ENCODE measurements at places on chromosomes 2 and 18.

- no peak for DNase-seq
Observed at GRCh38 chr2:112793449-112793978, 9.2 kb upstream of the IL1A start.

DNA sequence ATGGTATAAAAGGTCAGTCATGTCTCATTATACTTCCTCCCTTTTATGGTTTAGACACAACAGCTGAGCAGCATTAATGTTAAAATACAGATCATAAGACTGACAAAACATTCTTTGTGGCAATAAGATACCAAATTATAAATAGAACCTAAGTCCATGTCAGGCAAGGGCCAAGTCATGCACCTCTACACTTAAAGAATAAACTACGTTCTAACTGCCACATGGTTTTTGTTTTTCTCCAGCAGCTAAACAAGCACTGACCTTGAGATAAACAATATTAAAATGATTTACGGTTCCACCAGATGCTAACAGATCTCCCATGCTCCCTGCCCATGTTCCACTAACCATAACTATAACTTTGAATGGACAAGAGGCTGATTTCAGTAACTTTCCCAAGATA is 368.6 kb upstream of the TFPI start:
- DNase-seq = no peak

DNA sequence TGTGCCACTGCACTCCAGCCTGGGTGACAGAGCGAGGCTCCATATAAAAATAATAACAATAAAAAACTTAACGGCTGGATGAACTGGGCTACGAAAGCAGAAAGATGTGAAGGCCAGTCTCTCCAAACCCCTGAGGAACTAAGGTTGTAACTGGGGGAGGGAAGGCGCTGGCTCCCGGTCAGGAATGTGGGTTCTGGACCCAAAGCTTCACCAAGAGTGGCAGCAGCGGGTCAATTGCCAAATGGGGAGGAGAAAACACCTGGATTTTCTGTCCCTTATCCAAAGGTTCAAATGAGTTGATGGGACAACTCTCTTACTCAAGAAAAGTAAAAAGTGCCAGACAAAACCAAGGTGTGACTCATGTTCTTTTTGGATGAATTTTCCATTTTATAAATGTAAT is 60.1 kb upstream of the TFCP2L1 start:
- no peak for DNase-seq

DNA sequence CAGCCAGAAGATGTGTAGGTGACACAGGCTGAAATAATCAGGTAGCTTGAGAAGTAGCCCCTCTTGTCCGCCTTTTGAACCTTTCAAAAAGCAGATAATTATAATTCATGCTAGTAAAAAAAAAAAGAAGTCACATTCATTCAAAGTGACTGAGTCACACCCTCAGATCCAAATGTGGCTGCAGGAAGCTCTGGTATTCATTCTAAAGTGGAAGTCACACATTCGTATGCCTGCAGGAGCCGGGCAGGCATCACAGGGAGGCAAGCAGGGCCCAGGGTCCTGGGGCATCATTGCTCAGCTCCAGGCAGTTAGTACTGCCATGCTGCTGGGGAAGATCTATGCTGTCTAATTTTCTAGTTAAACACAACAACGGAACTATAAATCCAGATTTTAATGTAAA is 21.7 kb upstream of the RAB11FIP5 start:
- no peak for DNase-seq

DNA sequence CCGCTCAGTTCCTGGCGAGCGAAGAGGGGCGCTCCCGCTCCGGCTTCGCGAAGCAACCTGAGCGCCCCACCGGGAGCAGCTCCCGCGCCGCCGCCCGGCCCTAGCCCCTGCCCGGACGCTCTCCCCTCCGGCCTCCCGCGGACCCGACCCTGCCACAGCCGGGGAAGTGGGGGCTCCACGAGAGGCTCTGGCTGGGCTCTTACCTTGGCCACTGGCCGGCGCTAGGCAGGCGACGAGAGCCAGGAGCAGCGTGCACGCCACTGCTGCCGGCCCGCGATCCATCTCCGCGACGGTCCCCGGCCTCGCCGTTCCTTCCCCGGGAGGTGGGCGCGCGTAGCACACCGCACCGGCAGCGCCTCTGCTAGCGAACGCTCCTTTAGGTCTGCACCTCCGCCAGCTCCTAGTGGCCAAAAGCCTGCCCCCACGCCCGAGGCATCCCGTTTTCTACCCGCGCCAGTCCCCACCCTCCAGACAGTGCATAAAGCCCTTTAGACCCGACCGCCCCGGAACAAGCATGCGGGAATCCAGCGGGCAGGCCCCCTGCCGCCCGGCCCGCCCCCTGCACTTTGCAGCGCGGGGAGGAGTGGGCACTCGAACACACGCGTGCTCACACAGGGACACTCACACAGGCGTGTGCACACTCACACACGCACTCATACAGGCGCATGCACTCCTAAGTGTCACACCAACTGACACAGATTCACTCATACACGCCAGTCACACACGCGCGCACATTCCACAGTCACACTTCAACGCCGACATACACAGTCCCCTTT is at the start of gene LRP2:
Gene LRP2, minus strand, starts transcription at position 417 of the 776 bp plus-strand sequence. Its CDS starts 135 bp downstream, at position 282.
- DNase-seq = no peak

GRCh38 chr2:75960472-75961009 is 249.8 kb upstream of the GCFC2 start:
- no peak for DNase-seq

GRCh38 chr2:54139210-54139609 is 23.8 kb downstream of the ACYP2 start:
- no peak for DNase-seq

DNA sequence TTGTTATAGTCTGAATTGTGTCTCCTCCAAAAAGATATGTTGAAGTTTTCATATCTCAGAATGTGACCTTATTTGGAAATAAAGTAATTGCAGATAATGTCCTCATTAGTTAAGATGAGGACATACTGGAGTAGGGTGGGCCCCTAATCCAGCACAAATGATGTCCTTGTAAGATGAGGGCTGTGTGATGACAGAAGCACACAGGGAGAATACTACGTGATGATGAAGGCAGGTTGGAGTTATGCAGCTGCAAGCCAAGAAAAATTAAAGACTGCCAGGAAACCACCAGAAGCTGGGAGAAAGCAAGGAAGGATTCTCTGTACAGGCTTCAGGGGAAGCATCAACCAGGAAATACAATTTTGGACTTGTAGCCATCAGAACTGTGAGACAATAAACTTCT is 58.3 kb upstream of the PNPT1 start:
- no peak for DNase-seq

- no peak for DNase-seq
Observed at GRCh38 chr2:164145093-164145987, 409.5 kb upstream of the FIGN start.

DNA sequence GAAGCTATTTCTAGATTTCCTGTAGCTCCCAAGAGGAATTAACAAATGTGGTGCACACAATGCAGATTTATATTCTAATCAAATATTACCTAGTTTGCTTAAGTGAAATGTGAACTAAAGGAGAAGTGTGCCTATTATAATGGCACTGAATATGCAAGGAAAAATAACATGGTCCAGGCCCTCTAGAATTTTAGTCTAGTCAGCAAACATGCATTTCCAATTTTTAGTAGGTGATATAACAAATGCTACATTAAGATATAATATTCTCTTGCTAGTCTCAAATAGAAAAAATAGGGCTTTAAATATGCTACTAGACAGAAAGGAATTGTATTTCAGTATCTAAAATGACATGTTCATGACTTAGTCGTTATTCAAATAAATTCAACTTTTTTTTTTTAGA is 689.5 kb downstream of the TMEM182 start:
- no peak for DNase-seq

GRCh38 chr2:10709290-10709939 is 12.0 kb upstream of the ATP6V1C2 start:
- no peak for DNase-seq

DNA sequence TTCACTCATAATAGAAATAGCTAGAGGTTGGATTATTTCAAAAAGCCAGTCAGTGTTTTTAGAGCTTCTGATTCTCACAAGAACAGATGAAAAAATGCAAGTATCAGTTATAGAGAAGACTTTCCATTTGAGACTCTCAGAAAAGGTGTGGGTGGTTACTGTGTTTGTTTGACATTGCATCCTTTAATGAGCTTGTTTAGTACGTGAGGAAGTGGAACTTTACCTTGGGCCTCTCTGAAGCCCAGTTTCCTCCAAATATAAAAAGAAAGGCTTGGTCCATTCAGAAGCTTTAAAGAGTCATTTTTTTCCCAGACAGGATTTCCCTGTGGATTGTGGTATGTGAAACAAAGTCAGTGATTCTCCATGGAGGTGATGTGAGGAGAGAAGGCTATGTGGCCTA is 89.9 kb upstream of the RANBP2 start:
- no peak for DNase-seq

- no peak for DNase-seq
Observed at GRCh38 chr2:43899589-43899988, 60.8 kb downstream of the ABCG8 start.

DNA sequence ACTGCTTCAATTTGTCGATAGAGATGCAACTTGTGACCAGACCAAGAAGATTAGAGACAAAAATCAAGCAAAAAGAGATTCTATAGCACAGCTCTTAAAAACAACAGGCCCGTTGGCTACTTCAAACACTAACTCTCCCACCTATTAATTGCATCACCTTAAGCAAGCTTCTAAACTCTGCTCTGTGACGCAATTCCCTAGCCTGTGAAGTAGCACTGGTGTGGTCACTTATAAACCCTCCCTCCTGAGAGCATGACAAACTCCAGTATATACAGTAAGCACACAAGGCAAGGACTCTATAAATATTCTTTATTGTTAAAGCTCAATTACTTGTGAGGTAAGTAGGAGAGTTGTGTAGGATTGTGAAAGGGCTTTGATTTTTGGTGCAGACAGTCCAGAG is 72.3 kb downstream of the CMPK2 start:
- no peak for DNase-seq

- DNase-seq = no peak
Observed at GRCh38 chr2:132998221-132998620, 328.2 kb upstream of the LYPD1 start.

- DNase-seq = no peak
Observed at GRCh38 chr2:149877074-149877473, 289.5 kb upstream of the MMADHC start.

GRCh38 chr2:162113776-162114168 is 38.3 kb downstream of the GCG start:
- DNase-seq = no peak

DNA sequence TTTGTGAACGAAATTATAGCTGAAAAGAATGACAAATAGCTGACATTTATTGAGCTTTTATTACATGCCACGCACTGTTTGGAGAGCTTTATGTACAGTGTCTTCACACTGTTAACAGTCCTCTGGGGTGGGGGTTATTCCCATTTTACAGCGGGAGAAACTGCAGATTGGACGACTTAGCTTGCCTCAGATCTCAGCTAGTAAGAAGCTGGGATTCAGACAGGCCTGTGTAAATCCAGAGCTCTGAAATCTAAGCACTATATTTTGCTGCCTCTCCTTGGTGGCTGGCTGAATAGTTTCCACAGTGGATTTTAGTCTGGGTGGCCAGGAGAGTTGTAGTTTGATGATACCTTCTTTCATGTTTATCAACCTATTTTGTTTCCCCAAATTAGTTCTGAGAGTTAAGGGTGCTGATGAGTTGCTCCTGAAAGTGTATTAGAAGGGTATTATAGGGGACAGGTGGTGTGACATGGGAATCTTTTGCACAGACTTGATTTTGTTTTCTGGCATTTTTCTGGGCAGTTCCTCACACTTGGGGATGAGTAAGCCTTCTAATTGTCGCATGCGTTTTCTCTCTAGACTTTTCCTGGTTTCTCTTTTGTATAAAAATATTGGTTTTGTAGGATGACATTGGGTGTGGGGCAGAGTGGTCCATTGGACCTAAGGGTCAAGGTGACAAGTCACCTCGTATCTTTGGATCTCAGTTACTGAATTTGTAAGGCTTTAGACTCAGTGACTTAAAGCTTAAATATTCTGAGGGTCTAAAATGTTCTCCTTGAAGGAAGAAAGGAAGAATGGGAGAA is 1.5 kb downstream of the ACSL3 start:
- no peak for DNase-seq

GRCh38 chr2:137115081-137115794 is 349.9 kb downstream of the THSD7B start:
- DNase-seq = no peak

DNA sequence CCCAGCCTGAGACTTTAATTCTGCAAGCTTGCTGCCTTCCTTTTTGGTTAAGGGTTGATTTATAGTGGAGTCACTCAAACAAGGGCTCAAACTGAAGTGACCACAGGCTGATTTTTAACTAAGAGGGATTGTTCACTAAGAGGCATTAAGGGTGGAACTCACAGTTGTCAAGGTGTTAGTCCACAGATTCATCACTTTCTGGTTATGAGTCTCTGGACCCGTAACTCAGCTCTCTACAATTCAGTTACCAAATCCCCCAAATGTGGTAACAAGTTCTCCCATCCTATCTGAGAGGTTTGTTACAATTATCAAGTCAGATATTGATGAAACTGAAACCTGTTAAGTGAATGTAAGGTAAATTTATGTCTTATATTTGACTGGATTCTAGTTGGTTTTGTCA is 185.9 kb upstream of the KLHL14 start:
- DNase-seq = no peak

All from activated effector memory CD4-positive, alpha-beta T cell treated with Interleukin-2 at 50 U/mL for 16 hours (primary cell).